ENCODE measurements at places on chromosomes 11 and 22. TPM values are rescaled to one million over a fixed set of nuclear protein-coding genes. Genes with fewer than 3 reads are reported as not detected.

Gene SIK2
- 10.5 TPM for total RNA-seq

Gene PKNOX2
- not detected for total RNA-seq

Gene PDGFD
- 77.1 TPM for total RNA-seq

Gene OR5J2
- not detected for total RNA-seq

Gene TRAF6
- 7.1 TPM for total RNA-seq

Gene FGF19
- total RNA-seq, result not detected

Gene ADAMTS15
- total RNA-seq, result 26.2 TPM

Gene OR52I2
- not detected for total RNA-seq

Gene SF1
- 44.4 TPM for total RNA-seq

Gene CASP5
- total RNA-seq, result not detected

Gene PDE2A
- 433 TPM for total RNA-seq

- DNase-seq, result no peak
Measured at GRCh38 chr22:41480397-41480735, 11.4 kb downstream of the ACO2 start.

DNA sequence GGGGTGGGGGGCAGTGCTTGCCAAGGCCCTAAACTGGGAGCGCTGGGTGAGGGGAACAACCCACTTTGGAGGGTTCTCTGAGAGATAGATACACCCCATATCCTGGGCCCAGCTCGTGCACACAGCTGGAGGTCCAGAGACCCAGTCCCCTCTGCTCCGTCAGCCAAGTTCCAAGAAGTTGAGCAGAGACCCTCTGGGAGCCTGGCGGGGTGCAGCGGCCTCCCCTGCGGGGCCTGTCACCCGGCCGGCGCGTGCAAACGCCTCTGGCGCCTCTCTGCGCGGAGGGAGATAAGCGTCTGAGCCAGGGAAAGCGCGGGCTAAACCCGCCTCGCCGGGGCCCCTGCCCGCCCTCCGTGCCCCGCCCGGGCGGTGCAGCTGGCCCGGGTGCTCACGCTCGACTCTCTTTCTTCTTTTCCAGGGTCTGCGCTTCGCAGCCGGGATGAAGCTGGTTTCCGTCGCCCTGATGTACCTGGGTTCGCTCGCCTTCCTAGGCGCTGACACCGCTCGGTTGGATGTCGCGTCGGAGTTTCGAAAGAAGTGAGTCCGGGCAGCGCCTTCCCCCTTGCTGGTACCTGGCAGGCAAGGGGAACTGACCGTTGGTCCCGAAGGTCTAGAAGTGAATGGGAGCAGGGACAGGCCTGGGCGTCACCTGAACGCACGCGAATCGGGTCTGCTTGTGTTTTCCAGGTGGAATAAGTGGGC, 540 bp downstream of the ADM start:
- peak; percentile 49 for DNase-seq

GRCh38 chr11:60860943-60861342, 5.2 kb upstream of the PTGDR2 start:
- peak; percentile 14 for DNase-seq

GRCh38 chr22:49354516-49355210, 473.0 kb downstream of the BRD1 start:
- no peak for DNase-seq

- no peak for DNase-seq
Measured at GRCh38 chr11:119803139-119803538, 74.1 kb upstream of the NECTIN1 start.

GRCh38 chr11:11931461-11932055, 76.9 kb downstream of the DKK3 start:
- peak; percentile 84 for DNase-seq

DNA sequence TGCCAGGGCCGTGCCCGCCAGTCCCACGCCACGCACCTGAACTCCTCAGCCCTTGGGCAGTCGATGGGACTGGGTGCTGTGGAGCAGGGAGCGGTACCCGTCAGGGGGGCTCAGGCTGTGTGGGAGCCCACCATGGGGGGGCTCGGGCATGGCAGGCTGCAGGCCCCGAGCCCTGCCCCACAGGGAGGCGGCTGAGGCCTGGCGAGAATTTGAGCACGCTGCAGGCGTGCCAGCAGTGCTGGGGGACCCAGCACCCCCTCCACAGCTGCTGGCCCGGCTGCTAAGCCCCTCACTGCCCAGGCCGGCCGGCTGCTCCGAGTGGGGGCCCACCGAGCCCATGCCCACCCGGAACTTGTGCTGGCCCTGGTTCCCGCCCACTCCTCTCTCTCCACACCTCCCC, 56.8 kb downstream of the TMPRSS5 start:
- DNase-seq, result no peak

GRCh38 chr22:17138513-17138912, 17.4 kb upstream of the TMEM121B start:
- DNase-seq, result no peak

GRCh38 chr11:128506999-128507611, 80.3 kb downstream of the ETS1 start:
- no peak for DNase-seq

DNA sequence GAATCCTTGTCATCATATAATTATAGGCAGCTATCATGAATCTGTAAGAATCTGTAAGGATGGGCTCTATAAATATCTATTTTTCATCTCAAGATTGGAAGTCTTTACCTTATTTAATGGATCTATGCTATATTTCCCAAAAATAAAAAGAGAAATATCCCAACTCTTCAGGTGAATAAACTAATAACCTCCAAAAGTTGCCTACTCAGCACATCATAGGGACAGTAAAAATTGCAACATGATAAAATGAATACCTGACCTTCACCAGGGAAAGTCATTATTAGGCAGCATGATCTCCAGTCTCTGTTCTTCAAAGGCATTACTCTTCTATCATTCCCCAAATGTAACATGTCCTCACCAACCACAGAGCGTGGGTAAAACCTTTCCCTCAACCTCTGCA, 277.3 kb downstream of the RAB38 start:
- no peak for DNase-seq

DNA sequence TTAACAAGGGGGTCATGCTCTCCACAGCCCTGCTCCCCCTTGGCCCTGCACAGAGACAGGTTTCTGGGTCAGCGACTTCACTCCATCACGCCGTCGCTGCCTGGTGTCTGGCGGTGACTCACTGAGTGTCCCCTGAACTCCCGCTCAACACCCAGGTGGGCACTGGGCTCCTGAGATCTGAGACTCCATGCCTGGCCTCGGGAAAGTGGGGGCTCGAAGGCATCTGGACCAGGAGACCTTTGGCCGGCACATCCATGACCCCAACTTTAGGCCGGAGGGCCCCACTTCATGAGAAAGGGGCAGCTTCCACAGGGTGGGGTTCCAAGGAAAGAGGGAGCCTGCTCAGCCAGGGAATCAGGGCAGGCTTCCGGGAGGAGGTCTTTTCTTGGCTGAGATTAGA, 79.3 kb upstream of the PRR5 start:
- DNase-seq, result no peak

DNA sequence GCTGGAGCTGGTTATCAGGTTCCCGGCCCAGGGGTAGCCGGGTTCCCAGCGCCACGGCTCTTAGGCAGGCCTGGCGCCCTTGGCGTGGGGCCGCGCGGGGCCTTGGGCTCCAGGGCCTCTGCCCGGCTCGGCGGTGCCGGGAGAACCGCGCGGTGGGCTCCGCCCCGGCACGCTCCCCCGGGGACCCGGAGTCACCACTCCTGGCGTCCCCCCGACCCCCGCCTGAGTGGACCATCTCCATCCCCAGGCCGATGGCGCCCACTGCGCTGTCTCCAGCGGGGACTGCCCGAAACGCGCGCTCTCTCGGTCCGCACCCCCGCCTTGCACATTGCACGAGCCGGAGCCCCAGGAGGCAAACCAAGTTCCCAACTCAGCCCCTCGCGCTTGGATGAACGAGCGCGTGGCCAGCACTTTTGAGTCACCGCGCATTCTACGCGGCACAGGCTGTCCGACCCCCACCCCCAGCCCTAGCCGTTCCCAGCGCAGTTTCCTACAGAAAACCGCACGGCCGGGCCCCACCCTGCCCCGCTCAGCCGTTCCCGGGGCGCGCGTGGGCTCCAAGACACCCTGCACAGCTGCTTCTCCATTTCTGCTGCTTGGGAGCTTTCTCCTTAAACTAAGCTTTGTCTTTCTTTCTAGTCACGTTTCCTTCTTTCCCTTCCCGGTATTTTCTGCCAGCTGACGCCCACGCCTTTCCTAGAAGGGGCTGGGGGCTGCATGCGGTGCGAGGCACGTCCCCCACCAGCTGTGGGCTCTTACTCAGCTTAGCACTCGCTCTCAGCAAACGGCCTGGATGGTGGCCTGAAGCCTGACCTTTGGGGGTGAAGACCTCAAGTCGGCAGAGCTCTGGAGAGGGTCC, 650 bp upstream of the CHID1 start:
- DNase-seq, result no peak

DNA sequence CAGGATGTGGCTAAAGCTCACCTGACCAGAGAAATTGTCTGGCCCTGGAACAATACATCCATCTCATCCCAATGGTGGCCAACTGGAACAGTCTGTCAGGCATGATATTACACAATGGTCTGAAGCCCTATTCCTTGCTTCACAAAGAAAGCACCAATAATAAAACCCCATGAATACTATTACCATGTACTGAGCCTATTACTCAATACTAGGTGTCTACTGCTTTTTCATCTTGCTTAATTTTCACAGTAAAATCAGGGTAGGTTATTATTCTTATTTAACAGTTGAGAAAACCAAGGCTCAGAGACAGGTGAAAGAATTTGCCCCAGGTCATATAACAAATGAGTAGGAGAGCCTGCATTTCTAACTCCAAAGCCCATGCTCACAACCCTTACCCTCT, 68.9 kb upstream of the CAPRIN1 start:
- DNase-seq, result no peak

DNA sequence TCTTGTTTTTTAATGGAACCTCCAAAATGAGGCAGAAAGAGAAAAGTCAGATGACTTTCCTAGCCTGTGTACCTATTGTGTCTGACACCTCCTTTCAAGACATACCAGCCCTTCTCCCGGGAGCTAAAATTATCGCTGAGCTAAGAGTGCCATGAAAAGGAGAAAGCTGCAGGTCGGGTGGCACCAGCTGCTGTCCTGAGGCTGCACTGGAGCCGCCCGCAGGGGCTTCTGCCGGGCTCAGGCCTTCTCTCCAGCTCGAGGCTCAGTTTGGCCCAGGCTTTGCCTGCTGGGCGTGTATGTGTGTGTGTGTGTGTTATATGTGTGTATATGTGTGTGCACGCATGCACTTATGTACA, 27.7 kb upstream of the RAB1B start:
- DNase-seq, result no peak

GRCh38 chr11:1554981-1555712, 16.9 kb downstream of the DUSP8 start:
- DNase-seq, result no peak

DNA sequence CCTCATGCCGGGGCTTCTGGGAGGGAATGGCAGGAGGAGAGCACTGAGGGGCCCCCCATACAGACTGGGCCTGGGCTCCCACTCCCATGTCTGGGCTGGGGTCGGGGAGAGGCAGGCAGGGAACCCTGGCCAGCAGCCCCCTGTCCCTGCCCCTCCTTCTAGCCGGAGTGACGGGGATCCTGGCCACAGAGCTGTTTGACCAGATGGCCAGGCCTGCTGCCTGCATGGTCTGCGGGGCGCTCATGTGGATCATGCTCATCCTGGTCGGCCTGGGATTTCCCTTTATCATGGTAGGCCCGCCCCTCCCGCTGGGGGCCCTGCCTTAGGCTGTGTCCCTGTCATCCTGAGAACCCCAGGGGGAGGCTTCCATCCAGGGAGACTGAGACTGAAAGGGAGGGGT, 10.0 kb upstream of the MIF start:
- DNase-seq, result no peak

DNA sequence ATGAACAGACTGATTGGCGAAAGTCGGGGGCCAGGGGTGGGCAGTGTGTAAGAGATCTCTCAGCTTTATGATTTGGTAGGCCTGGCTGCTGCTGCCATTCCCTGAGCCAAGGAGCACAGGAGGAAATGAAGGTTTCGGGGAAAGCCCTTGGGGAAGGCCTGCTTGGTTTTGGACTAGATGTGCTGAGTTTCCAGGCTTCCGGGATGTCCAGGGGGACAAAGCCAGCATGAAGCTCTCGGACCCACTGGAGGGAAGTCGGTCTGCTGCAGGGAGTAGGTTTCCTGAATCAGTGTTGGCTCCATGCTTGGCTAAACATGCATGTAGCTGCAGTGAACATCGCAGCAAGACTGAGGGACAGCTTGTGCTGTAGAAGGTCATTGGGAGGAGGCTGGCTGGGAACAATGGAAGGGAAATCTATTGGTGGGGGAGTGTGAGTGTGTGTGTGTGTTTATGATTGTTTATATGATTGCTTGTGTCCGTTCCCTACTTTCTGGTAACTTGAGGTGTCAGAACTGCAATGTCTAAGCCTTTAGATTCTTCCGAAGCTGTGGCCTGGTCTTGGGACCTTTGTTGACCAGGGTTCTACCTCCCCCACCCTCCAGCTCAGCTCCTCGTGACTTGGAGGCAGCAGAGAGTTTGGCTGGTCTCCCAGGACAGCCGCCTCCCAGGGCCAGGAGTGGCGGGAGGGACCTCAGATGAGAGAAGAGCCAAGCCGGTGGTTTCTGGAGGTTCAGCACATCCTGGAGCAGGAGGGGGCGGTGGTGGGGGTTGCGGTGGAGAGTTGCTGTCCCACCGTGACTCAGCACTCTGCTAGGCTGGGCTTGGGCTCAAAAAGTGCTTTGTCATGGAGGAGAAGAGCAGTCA, 4.0 kb upstream of the FTH1 start:
- DNase-seq, result peak; percentile 98

- no peak for DNase-seq
Measured at GRCh38 chr11:6693342-6694228, 10.4 kb upstream of the MRPL17 start.

GRCh38 chr11:1842149-1843097, 3.6 kb downstream of the TNNI2 start:
- DNase-seq, result no peak

Data from dermis microvascular lymphatic vessel endothelial cell (primary cell).